Mononuclear cell (primary cell): ENCODE measurements at places on chromosomes 12 and 14. TPM values are rescaled to one million over a fixed set of nuclear protein-coding genes. Genes with fewer than 3 reads are reported as not detected.

The TPH2 gene
- total RNA-seq: not detected

The DUSP6 gene
- 375 TPM for total RNA-seq

The GPX2 gene
- not detected for total RNA-seq

The C14orf180 gene
- not detected for total RNA-seq

The MFAP5 gene
- total RNA-seq: not detected

The VRTN gene
- not detected for total RNA-seq

The DHH gene
- total RNA-seq: 0.21 TPM

The UTP20 gene
- 12.5 TPM for total RNA-seq

The GZMH gene
- 56.1 TPM for total RNA-seq

The CRIP1 gene
- 88.2 TPM for total RNA-seq

The ABHD4 gene
- 7.5 TPM for total RNA-seq

The ANKRD13A gene
- total RNA-seq: 134 TPM

The MAX gene
- 158 TPM for total RNA-seq

The CFAP251 gene
- 0.21 TPM for total RNA-seq

The HOXC12 gene
- not detected for total RNA-seq

The GAS2L3 gene
- total RNA-seq: 9.0 TPM

The NYNRIN gene
- under 0.01 TPM for total RNA-seq
